PC-3 (cell line): ENCODE measurements at places on chromosomes 11 and 22. TPM values are rescaled to one million over a fixed set of nuclear protein-coding genes. Genes with fewer than 3 reads are reported as not detected.
A peak's percentile ranks its signal among the peaks of the same experiment; 100 is the strongest.

DNA sequence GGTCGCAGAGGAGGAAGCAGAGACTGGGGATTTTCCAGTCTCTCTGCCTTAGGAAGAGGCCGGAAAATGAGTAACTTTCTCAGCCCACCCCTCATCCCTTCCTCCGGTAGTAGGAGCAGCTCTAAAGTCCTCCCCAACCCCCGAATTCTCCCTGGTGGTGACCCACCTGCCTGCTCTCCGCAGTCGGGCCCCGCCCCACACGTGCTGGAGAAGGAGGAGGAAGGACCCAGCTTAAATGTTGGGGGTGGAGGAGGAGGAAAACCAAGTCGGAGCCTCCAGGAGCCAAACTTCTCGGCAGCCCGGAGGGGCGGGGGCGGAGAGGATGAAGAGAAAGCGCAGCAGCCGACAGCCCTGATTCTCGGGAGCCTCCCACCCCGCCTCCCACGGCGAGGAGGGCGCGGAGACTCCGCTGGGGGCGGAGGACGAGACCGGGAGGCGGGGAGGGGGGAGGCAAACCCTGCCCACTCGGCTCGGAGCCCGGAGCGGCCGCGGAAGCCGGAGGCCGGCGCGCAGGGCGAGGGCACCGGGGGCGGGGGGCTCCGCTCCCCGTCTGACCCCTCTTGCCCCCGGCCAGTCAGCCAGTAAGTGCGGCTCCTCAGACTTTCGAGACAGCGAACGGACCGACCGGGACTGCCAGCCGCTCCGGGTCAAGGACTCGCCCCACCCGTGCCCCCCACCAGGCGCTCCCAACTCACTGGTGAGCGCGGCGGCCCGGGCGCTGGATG lies at the start of gene TPBGL:
TSS of gene TPBGL (plus strand) at position 464 of the 725 bp plus-strand sequence. CDS start 276 bp downstream, outside the sequence.
- H3K27ac ChIP-seq: no peak within 1 kb of the TSS
- H3K27me3 ChIP-seq: peaks cover 53% of the 10 kb centered on the region
- no peaks in the 10 kb centered on the region for H3K36me3 ChIP-seq
- no peak within 1 kb of the TSS; the same call in 1 of the 2 replicates for H3K4me3 ChIP-seq

- H3K27ac ChIP-seq: no peak overlapping the region
- no peak overlapping the region for H3K4me3 ChIP-seq
- peaks cover 13% of the 10 kb centered on the region for H3K4me1 ChIP-seq
- peak; percentile 57 for DNase-seq
- H3K27me3 ChIP-seq: no peaks in the 10 kb centered on the region
- H3K36me3 ChIP-seq: no peaks in the 10 kb centered on the region
Observed at GRCh38 chr11:33000181-33000580, 15.5 kb upstream of the DEPDC7 start.

DNA sequence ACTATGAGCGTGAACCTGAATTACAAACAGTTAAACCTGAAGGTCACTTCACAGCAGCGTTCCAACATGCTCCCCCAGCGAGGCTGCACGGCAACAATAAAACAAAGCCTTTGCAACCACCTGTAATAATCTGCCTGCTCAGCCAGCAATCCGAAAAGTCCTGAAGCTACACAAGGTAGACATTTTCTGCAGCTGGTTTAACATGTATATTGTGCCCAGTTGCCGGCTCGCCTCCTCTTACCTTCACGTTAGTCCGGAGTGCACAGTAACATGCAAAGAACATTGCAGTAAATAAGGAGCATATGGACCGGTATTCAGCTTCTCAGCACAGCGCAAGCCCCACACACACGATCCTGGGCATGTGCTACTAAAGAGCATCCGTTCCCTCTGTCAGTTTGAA lies 704.3 kb downstream of the DLG2 start:
- no peak overlapping the region for H3K27ac ChIP-seq
- peaks cover 41% of the 10 kb centered on the region for H3K27me3 ChIP-seq
- no peak for DNase-seq
- H3K36me3 ChIP-seq: no peaks in the 10 kb centered on the region
- peak overlapping the region; percentile 15; the same call in 1 of the 2 replicates for H3K4me3 ChIP-seq

The TH gene
- 8.3 and 11.2 TPM in 2 replicates for total RNA-seq
